Dermis blood vessel endothelial cell (primary cell): ENCODE measurements at places on chromosomes 11 and 22. TPM values are rescaled to one million over a fixed set of nuclear protein-coding genes. Genes with fewer than 3 reads are reported as not detected.

DNA sequence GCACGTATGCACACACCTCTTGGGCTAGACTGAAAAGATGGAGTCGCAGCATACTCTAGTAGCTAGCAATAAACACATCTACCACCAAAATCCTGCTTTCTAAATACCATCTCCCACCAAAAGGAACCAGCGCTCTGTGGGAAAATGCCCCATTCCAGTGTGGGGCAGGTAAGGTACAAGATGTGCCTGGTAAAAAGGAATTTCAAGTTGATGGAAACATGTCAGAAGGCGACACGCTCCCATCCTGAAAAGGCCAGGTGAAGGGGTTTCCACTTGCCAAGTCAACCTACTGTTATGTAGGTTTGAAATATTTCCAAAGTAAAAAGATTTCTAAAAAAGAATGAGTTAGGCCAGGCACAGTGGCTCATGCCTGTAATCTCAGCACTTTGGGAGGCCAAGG is 8.8 kb downstream of the DGCR2 start:
- no peak for DNase-seq

DNA sequence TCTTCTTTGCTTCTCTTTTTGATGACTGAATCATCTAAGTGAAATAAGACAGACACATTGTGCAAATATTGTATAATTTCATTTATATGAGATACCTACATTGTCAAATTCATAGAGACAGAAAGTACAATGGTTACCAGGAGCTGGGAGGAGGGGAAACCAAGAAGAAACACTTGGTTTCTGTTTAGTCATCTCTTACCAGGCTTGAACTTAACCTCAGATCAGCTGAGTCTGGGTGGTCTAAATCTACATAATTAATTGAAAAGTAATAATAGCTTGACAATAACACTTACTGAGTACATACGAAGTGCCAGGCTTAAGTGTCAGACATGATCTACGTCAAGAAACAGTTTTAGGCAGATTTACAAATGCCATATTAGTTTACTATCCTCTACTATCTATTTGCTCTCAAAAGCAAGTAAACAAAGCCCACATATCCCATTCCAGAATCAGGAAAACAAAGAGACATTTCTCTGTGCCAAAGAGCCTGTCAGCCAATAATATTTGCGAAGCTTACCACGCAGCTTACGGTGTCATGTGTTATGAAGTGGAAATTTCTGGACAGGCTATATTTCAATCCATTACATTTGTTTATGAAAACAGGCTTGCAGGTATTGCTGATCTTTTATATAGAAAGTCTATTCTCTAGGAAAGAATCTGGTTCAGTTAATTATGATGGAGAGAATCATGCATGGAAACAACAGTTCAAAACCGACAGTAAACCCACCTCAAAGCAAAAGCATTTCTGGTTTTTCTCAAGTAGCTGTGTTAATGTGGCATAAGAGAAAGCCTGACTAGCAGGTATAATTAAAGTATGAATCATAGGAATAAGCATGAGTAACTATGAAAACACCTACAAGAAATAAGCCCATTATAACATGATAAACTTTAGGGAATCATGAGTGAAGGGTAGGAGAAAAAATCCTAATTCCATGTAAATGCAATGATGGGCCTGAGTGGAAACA is 2.7 kb upstream of the ARHGAP42 start:
- DNase-seq: peak; percentile 18

Gene MS4A4A
- total RNA-seq: not detected in 2 replicates

Gene CHST1
- total RNA-seq: 15.7 and 23.1 TPM in 2 replicates

GRCh38 chr11:7427733-7428132 is 57.6 kb upstream of the OLFML1 start:
- DNase-seq: no peak

DNA sequence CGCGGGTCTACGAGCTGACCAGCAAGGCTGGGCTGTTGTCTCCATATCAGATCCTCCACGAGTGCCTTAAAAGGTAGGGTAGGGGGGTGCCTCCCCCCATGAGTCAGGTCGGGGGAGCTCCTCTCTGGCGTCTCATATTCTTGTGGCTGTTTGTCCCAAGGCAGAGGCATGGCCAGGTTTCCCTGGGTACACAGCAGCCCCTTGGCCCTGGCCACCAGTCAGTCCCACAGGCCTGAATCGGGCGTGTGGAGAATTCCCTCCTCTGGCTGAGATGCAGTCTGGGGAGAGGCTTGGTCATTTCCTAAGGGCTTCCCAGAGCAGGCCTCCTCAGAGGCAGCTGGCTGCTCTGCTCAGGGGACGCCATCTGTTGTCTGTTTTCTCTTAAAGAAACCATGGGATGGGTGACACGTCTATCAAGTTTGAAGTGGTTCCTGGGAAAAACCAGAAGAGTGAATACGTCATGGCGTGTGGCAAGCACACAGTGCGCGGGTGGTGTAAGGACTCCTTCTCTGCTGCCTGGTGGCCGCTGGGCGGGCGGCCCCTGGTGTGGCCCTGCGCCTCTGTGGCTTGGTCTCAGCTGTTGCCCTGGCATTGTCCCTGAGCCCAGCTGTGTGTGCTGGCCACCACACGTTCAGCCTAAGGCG is 9.6 kb upstream of the RANBP1 start:
- no peak for DNase-seq
